Activated T-helper 1 cell treated with Interleukin-2 at 50 U/mL for 16 hours (primary cell): ENCODE measurements at places on chromosomes 3 and 15.

- DNase-seq = peak; percentile 55
Measured at GRCh38 chr15:74725845-74726773, 781 bp upstream of the CYP1A1 start.

- no peak for DNase-seq
Measured at GRCh38 chr15:98063871-98064270, 103.4 kb downstream of the ARRDC4 start.

- DNase-seq = no peak
Measured at GRCh38 chr3:149224736-149225594, 3.3 kb upstream of the CP start.

- no peak for DNase-seq
Measured at GRCh38 chr15:75887178-75887577, 16.5 kb upstream of the FBXO22 start.

DNA sequence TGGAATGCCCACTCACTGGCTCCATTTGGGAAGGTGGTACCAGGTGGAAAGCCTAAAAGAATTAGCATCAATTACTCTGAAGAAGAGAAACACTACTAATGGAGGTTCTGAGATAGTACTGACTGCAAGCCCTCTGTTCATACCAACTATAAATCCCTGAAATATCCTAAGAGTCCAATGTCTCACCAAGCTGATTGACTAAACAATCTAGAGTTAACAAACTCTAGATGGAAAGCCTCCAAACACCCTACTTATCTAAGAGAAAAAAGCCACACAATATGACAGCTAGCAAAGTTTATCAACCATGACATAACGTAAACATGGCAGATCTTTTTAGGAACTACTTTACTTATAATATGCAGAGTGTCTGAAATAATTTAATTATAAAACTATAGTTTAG, 59.2 kb downstream of the GPR176 start:
- no peak for DNase-seq

DNA sequence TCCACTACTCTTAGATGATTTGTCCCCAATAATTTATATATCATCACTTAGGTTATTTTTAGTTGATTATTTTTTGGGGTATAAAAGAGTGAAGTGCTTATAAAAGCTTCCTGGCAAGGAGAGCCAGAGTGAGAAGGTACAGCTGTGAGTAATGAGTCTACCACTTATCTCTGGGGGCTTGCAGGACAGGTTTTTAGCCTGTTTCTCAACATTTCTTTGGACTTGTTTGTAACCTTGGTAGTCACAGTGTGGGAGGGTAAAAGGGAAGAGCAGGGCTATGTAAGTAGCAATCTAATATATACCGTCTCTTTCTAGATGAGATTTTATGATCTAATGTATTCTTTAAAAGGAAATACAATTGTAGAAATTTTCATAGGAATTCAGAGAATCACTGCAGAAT, 321.3 kb upstream of the GOLIM4 start:
- DNase-seq = no peak

GRCh38 chr15:100340721-100341238, 995 bp downstream of the ADAMTS17 start:
- no peak for DNase-seq

DNA sequence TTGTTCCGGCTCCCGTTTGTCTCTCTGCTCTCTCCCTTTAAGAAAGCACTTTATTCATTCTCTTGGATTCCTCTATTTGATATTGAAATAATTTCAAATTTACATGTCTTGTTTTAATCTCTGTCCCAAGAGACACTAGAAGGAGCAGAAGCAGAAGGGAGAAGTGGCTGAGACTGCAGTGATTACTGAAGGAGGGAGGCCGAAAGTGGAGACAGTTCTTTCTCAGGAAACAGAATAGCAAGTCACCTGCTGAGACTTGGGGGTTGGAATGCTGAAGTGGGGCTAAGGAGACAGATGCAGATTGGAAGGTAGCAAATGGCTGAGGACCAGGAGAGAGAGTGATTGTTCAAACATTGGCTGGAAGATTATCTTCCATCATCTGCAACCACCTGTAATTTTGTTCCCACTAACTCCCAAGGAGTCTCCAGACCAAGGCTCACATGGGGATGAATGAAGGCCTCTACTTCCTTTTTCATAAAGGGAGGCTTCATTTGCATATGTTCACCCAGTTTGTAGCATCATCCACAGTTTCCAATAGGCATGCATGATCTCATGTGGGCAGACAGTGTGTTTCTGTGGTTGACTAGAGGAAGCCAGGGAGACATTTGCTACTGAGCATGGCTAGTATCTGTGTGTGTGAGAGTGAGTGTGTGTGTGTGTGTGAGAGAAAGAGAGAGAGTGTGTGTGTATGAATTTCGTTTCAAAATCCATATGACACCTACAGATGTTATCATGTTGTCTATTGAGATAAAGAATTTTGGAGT, 24.0 kb downstream of the LTF start:
- DNase-seq = no peak

DNA sequence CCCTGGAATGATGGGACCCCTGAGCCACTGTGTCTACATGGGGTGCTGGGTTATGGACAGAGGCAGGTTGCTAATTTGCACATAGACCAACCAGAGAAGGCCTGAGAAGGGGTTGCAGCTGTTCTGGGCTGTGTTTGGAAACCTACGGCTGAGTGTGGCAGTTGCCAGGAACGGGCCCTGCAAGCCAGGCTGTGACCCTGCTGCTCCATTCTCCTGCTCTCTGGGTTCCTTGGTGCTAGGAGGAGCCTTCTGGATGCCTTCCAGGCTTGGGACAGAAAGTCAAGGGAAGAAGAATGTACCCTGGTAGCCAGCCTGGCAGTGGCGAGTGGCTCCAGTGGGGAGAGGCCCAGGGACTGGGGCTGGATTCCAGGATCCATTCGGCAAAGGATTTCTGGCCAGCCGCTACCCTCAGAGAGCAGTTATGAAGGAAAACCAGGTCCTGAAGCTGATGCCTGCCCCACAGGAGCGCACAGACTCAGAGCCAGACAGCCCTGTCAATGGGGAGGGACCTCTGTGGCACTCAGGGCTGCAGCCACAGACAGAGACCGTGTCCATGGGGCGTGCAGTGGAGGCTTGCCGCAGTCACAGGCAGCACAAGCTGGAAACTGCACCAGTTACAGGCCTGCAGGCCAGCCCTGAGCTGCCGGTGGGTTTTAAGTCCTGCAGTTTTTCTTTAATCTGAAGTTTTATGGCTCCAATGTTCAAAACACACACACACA, 55.1 kb upstream of the ACAD9 start:
- DNase-seq = no peak

DNA sequence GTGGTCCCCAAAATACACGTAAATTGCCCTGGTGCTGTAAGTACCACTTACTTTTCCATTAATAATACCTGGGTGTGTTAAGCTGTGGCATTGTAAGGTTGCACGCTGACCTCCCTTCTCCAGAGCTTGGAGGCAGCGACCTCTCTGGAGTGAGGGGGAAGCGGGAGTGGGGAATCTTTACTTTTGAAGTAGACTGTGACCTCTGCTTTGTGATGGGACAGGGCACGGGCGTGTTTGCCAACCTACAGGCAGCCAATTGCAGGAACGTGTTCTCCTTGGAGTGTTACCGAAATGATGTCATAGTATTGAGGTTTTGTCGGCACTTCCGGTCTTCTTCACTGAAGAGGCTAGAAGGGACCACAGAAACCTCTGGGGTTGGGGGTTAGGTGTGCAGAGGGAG, 227.3 kb upstream of the C2CD4B start:
- DNase-seq = no peak

- DNase-seq = no peak
Measured at GRCh38 chr15:95709959-95710695, 620.4 kb upstream of the NR2F2 start.

DNA sequence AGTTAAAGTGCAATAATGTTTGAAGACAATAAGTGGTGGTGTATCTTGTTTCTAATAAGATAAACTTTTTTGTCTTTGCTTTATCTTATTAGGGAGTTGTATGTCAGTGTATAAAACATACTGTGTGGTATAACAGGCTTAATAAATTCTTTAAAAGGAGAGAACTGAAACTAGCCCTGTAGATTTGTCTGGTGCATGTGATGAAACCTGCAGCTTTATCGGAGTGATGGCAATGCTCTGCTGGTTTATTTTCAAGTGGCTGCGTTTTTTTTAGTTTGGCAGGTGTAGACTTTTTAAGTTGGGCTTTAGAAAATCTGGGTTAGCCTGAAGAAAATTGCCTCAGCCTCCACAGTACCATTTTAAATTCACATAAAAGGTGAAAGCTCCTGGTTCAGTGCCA, 2.7 kb downstream of the RPL15 start:
- no peak for DNase-seq

DNA sequence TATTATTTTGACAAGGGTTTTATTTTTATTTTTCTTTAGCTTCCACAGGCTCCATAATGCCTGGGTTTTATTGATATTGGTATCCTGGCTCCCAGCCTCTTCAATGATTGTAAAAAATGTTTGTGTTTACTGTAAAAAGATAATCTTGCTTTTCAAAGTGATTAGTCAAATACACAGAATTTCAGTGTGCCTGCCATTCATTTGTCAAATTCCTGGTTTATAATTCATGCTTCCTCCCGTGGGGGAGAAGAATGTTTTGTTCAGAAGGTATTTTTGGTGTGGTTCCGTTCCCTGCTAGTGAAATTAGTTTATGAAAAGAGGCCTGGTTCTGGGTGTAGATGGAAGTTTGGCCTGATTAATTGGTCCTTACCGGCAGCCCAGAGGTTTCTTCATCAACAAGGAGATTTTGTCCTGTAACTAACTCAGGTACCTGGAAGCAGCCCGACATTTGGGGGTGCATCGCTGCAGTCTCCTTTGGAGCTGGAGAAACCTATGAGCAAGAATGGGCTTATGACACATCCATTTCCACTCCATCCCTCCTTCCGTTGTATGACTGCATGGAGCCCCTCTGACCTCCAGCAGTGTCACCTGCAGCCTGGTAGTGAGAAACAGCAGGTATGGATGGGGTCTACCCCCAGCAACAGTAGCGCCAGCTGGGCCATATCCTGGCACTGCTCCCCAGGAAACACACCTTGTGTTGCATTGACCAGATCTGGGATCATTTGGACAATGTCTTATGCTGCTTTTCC, 101.5 kb downstream of the PGPEP1L start:
- no peak for DNase-seq

- no peak for DNase-seq
Measured at GRCh38 chr3:48563382-48563918, at the start of gene UCN2. Gene UCN2, minus strand, starts transcription at chr3:48563781. Its CDS starts 657 bp downstream, at chr3:48563124.

- no peak for DNase-seq
Measured at GRCh38 chr3:55721716-55722484, 234.8 kb upstream of the WNT5A start.

DNA sequence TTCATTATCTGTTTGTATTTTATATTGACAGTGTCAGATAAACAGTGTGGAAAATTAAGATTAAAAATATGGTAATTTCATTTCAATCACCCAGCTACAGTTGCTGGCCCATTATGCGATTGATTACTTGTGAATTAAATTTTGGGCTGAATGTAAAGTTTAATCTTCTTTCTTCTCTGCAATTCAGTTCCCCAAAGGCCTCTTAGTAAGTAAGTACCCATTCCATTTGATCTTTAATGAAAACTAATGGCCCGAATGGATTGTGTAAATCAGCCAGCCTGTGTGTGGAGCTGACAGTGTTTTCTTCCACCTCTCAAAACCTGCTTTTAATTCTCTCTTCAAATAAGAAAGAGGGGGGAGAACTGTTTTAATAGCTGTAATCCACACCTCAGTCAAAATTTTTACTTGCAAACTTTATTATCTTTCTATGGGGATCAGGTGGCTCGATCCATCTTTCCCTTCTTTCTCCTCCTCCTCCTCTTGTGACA, 307.1 kb downstream of the IL20RB start:
- no peak for DNase-seq

DNA sequence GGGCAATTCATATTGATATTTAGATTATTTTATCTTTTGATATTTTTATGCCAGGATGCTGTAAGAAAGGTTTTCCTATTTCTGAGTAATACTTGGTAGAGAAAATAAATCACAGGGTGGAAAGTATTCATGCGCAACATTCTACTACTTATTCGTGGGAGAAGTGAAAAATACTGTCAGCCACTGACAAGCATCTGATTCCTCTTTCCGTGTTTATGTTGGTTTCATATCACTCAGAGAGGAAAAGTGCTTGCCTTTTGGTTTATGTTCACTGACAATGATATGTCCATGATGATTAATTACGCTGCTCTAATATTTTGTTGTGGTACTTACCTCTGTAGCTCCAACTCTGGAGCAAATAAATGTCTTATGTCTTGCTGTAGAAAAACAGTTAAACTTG, 429.4 kb downstream of the EDEM1 start:
- DNase-seq = no peak

DNA sequence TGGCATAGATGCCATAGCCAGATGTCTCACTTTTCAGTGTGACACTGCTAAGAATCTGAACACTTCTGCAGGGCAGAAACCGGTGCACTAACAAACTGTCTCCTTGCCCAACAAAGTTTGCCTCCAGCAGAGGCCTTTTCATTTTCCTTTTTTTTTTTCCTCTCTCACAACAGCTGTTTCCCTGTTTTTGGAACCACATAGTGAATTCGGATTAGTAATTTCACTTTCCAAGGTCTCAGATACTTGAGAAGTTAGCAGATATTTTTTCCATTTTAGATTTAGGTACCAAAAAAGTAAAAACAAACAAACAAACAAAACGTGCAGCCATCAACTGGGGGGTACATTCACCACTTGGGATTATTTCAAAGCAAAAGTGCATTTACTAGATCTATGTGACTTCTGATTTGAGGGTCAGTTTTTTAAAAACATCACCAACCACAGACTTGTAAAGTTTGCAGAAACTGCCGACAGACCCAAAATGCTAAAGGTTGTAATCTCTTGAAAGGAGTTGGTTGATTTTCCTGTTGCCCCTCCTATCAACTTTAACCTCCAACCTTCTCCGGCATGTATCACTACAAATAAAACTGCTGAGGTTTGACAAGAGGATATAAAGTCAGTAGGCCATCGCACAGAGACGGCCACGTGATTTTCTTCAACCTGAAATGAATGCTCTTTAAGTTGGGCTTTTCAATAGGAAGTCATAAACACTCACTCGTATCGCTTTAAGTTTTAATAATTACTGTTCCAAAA, 169.1 kb downstream of the CDIN1 start:
- DNase-seq = no peak

- DNase-seq = no peak
Measured at GRCh38 chr3:186742618-186743380, 25.6 kb downstream of the KNG1 start.

- DNase-seq = no peak
Measured at GRCh38 chr15:71397377-71397776, 282.1 kb downstream of the THSD4 start.

DNA sequence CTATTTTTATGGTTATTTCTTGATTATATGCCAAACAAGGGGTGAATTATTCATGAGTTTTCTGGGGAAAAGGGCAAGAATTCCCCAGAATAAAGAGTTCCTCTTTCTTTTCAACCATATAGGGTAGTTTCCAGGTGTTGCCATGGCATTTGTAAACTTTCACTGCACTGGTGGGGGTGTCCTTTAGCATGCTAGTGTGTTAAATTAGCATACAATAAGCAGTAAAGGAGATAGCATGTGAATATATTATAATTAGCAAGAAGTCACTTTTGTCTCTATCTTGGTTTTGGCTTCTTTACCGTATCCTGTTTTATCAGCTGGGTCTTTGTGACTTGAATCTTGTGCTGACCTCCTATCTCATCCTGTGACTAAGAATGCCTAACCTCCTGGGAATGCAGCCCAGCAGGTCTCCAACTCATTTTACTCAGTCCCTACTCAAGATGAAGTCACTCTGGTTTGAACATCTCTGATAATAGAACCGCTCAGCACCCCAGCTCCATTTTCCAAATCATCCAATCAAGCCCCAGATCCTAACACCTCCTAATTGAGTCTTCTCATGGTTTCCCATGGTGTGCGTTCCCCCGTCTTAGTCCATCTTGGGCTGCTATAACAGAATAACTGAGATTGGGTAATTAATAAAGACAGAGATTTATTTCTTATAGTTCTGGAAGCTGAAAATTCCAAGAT, 3.4 kb upstream of the SELENOT start:
- no peak for DNase-seq

GRCh38 chr15:40372981-40373380, 9.5 kb upstream of the KNSTRN start:
- no peak for DNase-seq
